ENCODE measurements at places on chromosomes 7 and 10. TPM values are rescaled to one million over a fixed set of nuclear protein-coding genes. Genes with fewer than 3 reads are reported as not detected.

The OPALIN gene
- not detected for total RNA-seq

The WNT2 gene
- total RNA-seq, result not detected

- DNase-seq, result peak; percentile 66
Observed at GRCh38 chr7:674454-675410, 51.8 kb upstream of the DNAAF5 start.

GRCh38 chr7:141158561-141158960 is 84.7 kb downstream of the TMEM178B start:
- peak; percentile 19 for DNase-seq

GRCh38 chr7:29723599-29723998 is 82.7 kb upstream of the WIPF3 start:
- DNase-seq, result no peak

The TMEM184A gene
- total RNA-seq, result 39.8 TPM

GRCh38 chr7:11332865-11333228 is 359.2 kb downstream of the PHF14 start:
- DNase-seq, result no peak

DNA sequence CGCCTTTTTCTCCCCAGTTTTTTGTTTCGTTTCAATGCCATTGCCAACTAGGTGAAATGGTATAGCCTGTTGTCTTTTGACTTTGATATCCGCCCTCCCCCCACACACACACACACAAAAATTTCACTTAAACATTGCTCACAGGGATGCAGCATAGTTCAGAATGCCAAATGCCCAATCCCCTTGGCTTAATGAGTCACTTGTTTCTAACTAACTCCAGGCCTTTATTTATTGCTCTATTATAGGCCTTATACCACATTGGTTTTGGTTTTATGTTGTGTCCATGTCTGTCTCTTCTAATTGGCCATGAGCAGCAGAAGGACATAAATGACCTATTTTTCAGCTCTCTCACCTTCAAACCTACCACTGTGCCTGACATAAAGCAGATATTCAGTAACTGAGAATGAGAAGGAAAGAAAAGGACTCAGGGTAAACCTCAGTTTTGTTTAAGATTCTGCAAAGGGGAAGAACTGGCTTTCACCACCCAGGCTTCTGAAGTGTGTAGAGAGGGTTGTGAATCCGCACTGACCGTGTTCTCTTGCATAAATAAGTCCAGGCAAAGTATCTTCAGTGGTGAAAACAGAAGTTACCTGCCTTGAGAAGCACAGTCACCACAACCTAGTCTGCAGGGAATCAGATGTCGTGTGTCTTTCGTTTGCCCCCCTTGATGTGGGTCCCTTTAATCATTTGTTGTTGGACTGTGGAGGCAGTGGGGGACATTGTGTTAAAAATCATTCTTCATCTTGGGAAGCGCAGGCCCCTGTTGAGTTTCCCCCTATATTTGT is 139.8 kb downstream of the CELF2 start:
- no peak for DNase-seq

DNA sequence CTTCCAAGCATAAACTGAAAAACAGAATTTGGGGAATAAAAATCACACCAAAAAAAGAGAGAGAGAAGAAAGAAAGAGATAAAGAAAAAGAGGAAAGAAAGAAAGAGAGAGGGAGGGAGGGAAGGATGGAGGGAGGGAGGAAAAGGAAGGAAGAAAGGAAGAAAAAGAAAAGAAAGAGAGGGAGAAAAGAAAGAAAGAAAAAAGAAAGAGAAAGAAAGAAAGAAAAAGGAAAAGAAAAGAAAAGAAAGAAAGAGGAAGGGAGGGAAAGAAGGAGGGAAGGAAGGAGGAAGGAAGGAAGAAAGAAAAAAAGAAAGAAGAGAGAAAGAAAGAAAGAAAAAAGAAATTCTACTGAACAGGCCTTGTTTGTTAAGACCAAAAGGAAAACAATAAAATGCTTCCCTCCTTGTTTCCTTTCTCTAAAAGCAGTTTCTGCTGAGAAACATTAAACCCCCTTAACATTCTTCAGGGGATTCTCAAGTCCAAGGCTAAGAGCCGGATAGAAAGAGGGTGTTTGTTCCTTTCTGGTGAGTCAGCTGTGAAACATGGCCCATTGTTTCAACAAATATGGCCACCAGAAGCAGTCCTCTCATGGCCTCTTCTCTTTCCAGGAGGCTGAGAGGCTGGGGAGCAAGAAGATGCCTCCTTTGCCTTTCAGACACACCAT is 46.9 kb upstream of the GPAM start:
- no peak for DNase-seq

- no peak for DNase-seq
Observed at GRCh38 chr7:22831602-22832305, 9.1 kb upstream of the TOMM7 start.

- no peak for DNase-seq
Observed at GRCh38 chr7:140745266-140746058, 49.0 kb downstream of the NDUFB2 start.

DNA sequence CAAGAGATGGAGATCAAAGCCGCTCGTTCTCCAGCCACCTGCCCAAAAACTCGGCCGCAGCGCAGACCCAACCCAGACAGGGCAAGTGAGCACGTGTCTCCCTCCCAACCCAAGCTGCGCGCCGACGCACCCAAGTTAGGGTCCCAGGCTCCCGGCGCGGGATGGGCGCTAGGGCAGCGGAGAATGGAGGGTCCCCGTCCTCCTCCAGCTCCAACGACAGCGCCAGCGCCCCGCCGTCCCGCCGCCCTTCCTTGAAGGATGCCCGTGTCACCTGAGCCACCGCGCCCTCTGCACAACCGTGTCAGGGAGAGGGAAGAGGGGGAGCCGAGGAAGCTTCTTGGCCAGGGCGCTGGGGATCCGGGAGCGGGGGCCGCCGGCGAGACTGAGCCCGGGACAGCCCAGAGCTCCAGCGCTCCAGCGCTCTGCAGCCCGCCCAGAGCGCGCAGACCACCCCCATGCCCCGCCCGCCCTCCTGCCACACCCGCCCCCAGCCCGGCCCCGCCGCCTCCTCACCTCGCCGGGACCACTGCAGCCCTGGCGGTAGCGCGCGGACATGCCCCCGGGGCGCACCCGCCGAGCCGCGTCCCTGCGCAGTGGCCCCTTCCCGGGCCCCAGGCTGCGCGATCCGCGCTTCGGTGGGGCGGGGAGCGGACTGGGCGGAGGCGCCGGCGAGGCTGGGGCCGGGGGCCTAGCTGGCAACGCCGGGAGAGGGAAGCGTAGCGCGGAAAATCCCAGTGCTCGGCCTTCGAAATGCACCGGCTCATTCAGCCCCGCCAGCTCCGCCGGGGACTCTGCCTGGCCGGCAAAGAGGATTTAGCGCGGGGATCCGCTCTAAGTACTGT is at the start of gene SLC16A12:
Gene SLC16A12 (minus strand): TSS at position 424 of the 842 bp plus-strand sequence. CDS start 73,016 bp downstream, outside the sequence.
- DNase-seq, result no peak

DNA sequence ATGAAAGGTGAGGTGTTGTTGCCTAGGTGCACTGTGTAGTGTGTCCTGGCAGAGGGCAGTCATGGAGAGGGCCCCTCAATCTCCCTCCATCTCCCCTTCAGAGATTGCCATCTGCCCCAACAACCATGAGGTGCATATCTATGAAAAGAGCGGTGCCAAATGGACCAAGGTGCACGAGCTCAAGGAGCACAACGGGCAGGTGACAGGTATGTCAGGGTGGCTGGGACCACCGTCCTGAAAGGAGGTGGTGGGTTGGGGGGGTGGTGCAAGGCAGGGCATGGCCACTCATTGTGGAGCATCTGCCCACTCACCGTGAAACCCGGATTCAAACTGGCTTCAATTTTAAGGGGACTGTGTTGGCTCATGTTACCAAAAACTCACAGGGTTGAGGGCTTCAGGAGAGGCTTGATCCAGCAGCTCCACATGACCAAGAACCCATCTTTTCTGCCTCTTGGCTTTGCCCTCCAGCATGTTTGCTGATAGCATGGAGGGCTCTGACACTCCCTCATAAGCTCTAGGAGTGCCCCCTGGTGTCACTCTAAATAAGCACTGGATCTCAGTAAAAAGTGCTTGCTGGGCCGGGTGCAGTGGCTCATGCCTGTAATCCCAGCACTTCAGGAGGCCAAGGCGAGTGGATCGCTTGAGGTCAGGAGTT is 12.2 kb downstream of the ARPC1B start:
- no peak for DNase-seq

GRCh38 chr10:28638392-28638791 is 38.9 kb upstream of the BAMBI start:
- no peak for DNase-seq

The MPP7 gene
- total RNA-seq, result 47.5 TPM

GRCh38 chr7:141073173-141073640 is 657 bp upstream of the TMEM178B start:
- no peak for DNase-seq
